Left renal cortex interstitium (tissue), 4 donors: ENCODE measurements at places on chromosomes 5 and 9.

- DNase-seq: no peak
Observed at GRCh38 chr5:140248414-140248813, 54.5 kb downstream of the PFDN1 start.

GRCh38 chr5:154603953-154604679 is 126.1 kb upstream of the HAND1 start:
- DNase-seq: no peak

GRCh38 chr5:156552855-156553358 is 225.9 kb downstream of the SGCD start:
- no peak for DNase-seq

DNA sequence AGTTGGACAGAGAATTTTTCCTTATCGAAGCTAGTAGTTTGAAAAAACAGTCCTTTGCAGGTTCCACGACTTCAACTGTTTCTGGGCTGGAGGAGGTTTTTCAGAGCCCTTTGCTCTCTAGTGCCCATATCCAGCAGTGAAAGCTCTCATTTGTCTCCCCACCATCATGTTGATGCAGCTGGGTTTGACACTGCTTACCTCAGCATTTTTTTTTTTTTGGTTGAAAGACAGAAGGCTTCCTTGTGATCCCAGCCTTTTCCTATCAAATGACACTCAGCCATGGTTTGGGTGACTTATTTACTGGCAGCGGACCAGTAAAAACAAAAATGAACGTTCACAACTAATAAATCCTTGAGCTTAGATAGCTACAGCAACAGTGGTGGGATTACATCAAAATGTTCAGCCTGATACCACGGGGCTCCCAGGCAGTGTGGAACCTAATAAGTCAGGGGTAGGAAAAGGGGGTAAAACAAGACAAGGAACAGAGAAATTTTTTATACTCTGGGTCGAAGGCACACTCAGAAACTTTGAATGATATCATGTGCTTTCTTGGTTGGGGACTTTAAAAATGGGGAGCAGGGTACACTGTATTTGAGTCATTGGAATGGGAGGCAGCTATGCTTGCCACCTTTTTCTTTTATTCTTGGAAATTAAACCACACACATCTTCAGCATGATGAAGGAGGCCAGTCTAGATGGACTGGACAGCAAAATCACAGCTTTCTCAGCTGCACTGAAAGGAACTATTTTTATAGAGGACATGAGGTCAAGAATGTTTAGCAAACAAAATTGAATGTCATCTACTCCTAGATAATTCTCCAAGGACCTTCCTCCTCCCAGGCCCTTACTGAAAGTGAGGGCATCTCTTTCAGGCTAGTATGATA is 308.9 kb upstream of the MPDZ start:
- peak; percentile 79 for DNase-seq

GRCh38 chr9:126676102-126676684 is 62.5 kb downstream of the LMX1B start:
- no peak for DNase-seq

GRCh38 chr9:83384214-83384613 is 154.0 kb downstream of the FRMD3 start:
- DNase-seq: no peak

DNA sequence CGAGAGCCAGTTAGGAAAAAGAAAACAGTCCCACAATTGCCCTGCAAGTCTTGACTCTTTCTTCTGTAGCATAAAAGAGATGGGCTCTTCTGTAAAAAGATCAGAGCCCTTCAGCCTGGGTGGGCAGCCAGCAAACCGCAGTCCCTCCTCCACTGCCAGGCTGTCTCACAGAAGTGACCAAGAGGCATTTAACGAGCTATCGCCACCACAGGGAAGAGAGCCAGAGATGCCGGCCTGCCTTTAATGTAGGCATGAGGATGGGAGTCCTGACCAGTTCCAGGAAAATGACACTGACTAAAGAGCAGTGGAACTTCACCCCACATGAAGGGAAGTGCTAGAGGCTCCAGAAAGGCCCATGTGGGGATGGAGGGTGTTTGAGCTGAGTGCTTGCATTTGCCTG is 264.6 kb downstream of the NDUFS4 start:
- no peak for DNase-seq

DNA sequence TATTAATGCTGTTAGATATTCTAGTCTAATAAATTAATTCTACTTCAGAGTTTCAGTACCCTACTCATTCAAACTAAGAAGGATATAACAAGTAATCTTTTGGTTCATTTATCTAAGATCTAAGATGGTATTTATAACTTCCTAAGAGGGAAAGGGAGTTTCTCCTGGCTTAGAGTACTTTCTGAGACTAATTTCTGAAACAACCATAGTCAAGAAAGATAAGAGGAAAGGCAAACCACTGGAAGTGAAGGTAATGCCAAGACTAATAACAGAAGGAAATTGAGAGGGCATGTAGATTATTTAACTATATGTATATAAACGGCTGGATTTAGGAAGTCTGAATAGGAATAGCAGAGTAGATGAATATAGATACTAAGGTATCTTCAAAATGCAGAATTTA is 112.4 kb upstream of the ACOT12 start:
- DNase-seq: no peak

DNA sequence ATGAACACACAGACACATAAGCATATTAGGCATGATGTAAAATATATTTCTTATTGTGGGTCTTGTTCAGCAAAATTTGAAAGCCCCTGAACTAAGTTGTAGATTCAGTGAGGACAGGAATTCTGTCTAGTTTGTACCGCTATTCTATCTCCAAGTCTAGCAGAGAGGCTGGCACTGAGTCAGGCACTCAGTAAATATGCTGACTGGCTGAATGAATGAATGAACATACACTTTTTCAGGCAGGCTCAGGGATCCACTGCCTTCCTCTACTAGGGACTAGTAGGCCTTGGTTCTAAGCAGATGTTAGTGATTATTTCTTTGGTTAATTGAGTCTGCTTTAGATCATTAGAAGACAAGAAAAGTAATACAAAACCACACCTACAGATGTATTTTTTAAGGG is 157.5 kb downstream of the ZSWIM6 start:
- no peak for DNase-seq

- no peak for DNase-seq
Observed at GRCh38 chr9:93051680-93052089, 6.8 kb upstream of the SUSD3 start.

DNA sequence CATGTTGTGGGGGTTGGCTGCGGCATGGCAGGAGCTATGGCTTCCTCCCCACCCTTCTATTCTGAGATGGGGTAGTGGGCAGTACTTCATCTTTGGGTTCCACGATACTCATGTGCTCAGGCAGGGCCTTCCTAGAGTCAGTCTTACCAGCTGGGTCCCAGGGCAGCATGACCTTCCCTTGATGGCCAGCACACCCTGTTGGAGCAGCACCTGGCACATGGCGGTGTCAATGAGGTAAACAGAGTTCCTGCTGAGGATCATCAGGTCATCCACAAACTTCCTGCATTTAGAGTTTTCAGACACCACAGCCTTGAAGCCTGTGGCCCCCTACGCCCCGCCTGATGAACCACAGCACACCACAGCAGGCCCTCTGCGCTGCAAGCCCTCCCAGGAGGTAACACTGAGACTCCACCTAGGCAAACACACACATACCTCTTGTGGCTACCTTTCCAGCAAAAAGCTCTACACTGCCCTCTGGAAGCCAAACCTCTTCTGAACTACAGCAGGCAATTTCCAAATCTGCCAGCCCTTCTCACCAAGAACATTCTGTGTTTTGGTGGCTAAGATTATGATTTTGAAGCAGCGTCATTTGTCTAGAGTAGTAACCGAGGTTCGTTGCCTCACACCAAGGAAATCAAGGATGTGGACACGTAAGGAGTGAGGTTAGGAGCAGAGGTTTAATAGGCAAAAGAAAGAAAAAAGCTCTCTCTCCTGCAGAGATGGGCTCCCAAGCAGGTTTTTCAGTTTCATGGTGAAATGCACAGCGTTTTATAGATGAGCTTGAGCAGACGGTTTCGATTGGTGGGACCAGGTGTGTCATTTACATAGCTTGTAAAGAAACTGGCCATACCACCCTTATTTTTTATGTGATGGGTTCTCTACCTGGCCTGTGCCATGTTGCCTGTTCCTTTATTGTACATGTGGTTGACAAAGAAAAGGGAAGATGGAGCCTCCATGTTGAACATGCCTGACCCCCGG is 20.3 kb upstream of the TMEM174 start:
- no peak for DNase-seq

DNA sequence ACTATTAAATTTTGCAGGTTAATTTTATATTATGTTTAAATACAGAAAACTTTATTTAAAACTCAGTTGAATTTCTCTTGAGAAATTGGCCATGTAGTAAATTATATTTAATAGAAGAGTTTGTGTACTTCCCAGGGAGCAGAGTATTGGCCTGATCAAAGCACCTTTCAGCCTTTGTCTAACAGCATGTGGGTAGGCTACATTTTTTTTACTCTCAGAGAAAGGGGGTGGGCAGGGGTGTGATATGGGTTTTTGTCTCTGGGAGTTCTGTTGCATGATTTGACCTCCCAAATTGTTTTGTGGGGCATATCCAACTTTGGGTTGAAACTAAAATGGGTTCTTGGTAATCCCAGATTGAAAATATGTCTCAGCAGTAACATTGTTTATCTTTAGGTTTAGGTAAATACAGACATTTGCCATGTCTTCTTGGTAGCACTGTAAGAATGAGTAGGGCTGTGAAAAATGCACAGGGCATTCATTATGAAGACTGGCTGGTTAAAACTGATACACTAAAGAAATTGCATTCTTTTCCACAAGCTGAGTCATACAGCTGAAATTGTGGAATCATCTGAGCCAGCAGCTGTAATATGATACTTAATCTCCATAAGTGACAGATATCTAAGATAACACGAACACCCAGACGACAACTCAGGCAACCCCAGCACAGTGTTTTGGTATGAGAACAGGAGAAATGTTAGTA is 75.4 kb upstream of the CDKN2B start:
- no peak for DNase-seq

- no peak for DNase-seq
Observed at GRCh38 chr9:36632892-36633291, 60.2 kb downstream of the MELK start.

GRCh38 chr5:118968925-118969375 is 19.4 kb downstream of the DTWD2 start:
- DNase-seq: no peak
